Regular cardiac myocyte (primary cell): ENCODE measurements at places on chromosomes 6 and 20. TPM values are rescaled to one million over a fixed set of nuclear protein-coding genes. Genes with fewer than 3 reads are reported as not detected.

Gene HDGFL1
- total RNA-seq: not detected in 2 replicates

Gene CDH22
- not detected in 2 replicates for total RNA-seq

Gene TLDC2
- total RNA-seq: not detected in 2 replicates

Gene THBD
- total RNA-seq: 18.0 and 20.3 TPM in 2 replicates

Gene PRDM1
- total RNA-seq: 0.58 and 2.0 TPM in 2 replicates

Gene PPIL1
- 23.4 and 55.8 TPM in 2 replicates for total RNA-seq

Gene FRS3
- 0.56 and 0.77 TPM in 2 replicates for total RNA-seq

Gene FOXQ1
- total RNA-seq: not detected in 2 replicates

Gene WFDC10A
- not detected in 2 replicates for total RNA-seq

Gene HRH3
- total RNA-seq: not detected in 2 replicates

Gene POLR1H
- 25.9 and 39.7 TPM in 2 replicates for total RNA-seq

Gene SAMD3
- total RNA-seq: 26.5 and 28.8 TPM in 2 replicates

Gene HEY2
- 0.28 and 0.77 TPM in 2 replicates for total RNA-seq

Gene SLC52A3
- not detected in 2 replicates for total RNA-seq

Gene ROS1
- total RNA-seq: under 0.01 TPM in 2 replicates
